D341Med (cell line): ENCODE measurements at places on chromosomes 6 and 20.

GRCh38 chr6:63573899-63574553 is 1.7 kb downstream of the LOC128125822 start:
- peak; percentile 59 for DNase-seq

DNA sequence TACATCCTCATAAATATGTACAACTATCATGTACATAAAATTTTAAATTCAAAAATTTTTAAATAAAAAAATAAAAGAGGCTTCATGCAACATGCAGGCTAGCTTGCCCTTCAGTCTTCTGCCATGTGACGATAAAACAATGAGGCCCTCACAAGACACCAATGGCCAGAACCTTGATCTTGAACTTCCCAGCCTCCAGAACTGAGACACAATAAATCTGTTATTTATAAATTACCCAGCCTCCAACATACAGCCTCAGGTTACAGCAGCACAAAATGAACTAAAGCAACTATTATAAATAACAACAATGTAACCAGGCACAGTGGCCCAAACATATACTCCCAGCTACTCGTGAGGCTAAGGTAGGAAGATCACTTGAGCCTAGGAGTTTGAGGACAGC is 42.8 kb downstream of the SERAC1 start:
- no peak for DNase-seq

DNA sequence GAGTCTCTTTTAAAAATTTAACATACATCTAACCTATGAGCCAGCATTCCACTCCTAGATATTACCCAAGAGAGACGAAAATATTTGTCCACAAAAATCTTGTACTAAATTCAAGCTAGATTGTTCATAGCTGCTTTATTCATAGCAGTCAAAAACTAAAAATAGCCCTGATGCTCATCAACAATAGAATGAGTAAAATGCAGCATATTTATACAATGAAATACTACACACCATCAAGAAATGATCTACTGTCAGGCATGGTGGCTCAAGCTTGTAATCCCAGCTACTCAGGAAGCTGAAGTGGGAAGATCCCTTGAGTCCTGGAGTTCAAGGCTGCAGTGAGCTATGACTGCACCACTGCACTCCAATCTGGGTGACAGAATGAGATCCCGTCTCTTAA is 22.0 kb upstream of the SRC start:
- DNase-seq: no peak

DNA sequence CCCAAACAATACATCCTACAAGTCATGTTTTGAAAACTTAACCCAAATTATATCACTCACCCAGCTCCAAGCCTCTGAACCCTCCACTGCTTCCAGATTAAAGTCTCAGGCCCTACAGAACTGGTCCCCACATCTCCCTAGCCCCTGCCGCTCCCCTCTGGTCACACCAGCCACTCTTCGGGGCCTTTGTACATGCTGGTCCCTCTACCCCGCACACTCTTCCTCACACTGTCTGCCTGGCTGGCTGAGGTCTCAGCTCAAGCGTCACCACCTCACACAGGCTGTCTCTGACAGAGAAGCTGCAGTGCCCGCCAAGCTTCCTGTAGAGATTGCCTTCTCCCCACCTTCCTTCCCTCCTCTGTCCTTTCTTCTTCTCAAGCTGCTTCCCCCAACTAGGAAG is 192.4 kb downstream of the PREX1 start:
- no peak for DNase-seq

DNA sequence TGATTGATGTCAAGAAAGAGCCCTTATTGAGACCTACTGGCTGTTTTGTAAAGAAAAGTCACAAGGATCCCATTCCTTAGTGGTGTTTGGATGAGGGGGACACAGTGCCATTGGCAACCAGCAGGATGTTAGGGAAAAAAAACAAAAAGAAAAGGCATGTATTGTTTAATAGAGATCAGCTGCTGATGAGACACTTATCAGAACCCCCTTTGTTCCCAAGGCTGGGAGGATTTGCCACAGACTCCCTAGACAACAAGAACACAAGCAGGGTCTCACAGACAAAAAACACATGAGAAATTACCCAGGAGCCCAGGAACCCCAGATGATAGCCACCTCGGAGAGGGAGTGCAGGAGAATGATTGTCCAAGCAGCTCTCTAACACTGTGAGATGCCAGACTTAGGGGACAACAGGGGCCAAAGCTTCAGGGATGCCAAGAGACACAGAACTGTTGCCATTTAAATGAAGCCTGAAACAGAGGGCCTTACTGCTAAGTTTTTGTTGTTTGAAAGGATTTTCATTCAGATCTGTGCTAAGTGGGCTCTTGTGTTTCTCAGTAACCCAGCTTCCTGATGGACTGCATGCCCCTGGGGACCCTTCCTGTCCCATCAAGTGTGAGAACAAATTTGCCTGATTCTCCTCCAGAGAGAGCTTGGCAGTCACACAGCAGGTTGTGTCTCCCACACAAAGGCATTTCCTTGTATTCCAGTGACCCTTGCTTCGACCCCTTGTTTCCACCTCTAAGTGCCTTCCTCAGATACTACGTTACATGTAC is 48.7 kb upstream of the HEY2 start:
- DNase-seq: no peak

DNA sequence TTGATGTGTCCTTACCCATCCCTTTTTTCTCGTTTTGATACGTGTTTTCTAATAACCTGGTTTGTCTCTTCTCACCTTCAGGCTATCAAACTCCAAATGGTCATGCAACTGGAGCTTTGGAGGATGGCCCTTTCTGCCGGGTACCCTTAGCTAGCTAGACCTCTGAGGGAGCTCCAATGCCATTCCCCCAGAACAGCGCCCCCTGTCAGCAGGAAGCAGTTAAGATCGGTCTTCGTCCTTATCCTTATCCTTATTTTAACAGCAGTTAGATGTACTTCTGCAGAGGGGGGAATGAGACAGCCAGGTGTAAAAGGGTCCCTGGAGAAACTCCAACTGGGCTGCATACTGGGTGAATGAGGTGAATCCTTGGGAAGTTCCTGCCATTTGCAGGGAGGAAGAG is 37.2 kb downstream of the SEL1L2 start:
- no peak for DNase-seq

GRCh38 chr6:12241493-12242175 is 48.5 kb upstream of the EDN1 start:
- DNase-seq: no peak

GRCh38 chr6:40848038-40848437 is 191.0 kb downstream of the UNC5CL start:
- no peak for DNase-seq

DNA sequence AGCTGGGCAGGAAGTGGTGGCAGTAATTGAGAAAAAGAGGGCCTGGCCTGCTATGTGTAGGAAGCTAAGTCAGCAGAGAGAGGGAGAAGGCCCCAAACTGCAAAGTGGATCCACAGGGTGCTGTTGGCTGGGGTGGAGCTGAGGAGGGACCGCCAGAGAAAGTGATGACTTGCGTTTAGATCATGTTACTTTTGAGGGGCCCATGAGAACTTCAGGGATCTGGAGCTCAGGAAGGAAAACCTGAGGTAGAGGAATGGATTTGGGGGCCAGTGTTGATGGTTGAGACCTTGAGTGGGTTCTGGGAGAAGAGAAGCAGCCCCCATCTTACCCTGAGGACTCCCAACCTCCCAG is 155.5 kb downstream of the MRPL14 start:
- DNase-seq: no peak

DNA sequence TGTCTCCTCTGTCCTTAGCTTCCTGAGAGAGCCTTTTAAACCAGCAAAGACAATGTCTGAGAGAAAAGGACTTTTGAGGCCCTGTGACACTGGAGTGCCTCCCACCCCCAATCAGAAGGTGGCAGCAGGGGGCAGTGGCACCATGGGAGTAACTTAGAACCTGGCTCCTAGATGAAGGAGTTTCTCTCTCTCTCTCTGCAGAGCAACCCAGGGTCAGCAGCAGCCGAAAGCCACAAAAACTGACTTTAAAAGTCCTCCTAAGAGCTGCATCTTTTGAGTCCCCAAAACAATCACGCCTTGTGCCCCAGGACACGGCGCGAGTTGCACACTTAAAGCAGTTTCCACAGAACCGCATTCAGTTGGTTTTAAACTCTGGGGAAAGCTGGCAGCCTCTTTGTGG is 5.3 kb upstream of the TCP11 start:
- DNase-seq: peak; percentile 79

GRCh38 chr20:50070361-50070760 is 42.6 kb downstream of the UBE2V1 start:
- no peak for DNase-seq

DNA sequence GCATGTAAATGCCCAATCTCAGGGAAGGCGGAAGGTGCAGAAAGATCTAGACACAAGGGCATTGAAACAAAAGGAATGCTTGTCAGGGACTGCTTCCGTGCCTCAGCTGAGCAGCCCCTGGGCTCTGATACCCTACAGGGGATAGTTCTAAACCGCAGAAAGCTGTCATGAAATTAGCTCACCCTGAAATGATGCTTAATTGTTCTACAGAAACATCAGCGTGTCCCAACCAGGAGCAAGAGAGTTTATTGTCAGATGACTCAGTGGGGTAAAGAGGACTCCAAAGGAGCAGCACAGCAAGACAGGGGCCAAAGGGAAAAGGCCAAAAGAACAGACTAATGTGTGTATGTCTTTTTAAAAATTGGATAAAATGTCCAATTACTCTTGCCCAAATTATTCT is 258.4 kb upstream of the JARID2 start:
- no peak for DNase-seq
